Activated CD4-positive, alpha-beta T cell treated with anti-CD3 and anti-CD28 coated beads for 4 hours (primary cell): ENCODE measurements at places on chromosomes 12 and 14.

DNA sequence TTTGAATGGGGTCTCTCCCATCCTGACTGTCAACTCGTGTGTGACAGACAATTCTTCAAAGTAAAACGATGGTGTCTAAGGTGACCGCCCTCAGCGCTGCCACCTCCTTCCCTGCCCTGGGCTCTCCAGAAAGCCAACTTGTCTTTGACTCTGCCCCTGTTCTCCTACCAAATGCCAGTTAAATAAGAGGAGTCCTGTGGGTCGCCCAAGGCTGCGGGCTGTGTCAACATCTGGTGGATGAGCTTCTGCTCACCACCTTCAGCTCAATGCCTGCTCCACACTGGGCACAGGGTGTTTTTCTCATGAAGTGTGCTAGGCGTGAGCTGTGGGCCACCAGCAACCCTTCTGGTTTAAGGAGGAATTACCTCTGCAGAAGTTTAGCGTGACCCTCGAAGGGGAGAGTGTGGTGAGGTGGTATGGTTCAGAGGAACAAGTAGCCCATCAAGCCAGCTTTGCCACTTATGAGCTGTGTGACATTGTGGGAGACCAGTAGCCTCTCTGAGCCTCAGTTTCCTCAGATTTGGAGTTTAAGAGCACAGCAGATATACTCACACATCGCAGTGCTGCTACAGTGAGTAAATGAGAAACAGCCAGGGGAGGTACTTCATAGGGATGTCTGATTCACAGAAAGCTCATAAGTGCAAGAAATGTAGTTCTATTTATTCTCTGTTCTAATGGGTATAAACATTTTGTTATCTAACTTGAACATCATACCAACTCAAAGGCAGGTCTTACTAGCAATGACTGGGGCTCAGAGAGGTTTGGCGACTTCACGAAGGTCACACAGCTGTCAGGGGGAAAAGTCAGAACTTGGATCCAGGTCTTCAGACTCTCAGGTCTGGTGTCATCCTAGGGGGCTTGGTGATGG, 12.1 kb downstream of the SERPINA1 start:
- DNase-seq: no peak

- DNase-seq: no peak
These were observed 6.8 kb upstream of the SIX1 start for GRCh38 chr14:60655898-60656685.

DNA sequence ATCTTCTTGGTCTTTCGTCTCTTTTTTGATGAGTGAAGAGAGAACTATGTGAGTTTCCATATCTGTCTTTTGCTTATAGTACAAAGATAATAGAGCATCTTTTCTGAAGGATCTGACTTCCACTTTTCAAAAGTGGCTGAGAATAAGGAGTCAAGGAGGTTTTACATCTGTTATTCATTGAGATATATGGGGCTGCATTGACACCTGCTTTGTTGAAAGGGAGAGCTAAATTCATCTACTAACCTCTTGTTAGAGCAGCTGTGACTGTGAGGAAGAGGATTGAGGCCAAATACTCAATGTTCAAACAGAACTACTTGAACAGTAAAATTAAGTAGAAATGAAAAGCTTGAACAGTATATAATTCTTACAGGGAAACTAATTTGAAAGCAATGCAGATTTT, 130.2 kb upstream of the ATP2B1 start:
- no peak for DNase-seq

- peak; percentile 66 for DNase-seq
These were observed 1.8 kb downstream of the CKB start for GRCh38 chr14:103520657-103521437.

GRCh38 chr12:50188241-50188781, 21.1 kb upstream of the CERS5 start:
- no peak for DNase-seq

DNA sequence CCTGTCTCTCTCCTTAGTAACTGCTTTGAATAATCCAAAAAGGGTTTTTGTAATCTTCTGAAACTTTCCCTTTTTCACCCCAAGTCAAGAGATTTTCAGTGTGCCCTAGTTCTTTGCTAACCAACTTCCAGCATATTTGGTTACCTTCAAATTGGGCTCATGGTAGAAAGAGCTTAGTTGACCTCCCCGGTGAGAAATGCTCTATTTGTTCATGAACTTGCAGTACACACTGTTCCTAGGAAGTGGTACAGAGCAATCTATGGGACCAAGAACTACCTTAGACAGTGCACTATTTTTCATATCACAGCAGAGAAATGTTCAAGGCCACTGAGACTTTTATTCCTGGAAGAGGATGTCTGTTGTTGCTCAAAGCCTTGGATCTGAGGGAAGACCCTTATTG, 1.7 kb downstream of the USP5 start:
- no peak for DNase-seq

DNA sequence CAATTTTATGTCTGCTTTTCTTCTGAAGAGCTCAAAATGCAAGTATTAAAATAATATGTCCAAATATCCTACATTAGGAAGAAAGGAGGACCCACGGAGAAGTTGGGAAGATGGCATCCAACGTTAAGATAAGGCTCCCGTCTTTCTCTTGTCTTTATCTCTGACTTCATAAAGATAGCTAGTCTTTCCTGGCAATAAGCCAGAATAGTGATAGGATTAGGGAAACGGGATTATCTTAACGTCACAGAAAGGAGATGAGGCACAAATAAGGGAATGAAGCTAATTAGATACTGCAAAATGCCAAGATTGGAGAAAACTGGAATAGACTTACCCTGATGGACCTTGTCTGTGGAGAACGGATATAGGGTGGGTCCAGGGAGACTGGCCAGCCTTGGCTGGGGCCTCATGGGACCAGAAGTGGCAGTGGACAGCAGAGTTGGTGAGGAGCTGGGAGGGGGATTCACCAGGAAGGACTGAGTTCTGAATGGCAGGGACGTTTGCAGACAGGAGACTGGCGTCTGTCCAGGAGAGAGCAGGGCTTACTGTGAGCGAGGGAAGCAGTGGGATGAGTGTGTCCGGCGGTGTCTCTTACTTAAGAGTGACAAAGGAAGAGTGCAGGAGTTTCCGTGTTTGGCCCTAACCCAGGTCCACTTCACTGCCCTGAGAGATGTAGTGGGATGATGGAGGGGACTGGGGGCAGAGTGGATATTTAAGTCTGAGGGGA, 119.9 kb downstream of the CACNA1C start:
- DNase-seq: no peak

DNA sequence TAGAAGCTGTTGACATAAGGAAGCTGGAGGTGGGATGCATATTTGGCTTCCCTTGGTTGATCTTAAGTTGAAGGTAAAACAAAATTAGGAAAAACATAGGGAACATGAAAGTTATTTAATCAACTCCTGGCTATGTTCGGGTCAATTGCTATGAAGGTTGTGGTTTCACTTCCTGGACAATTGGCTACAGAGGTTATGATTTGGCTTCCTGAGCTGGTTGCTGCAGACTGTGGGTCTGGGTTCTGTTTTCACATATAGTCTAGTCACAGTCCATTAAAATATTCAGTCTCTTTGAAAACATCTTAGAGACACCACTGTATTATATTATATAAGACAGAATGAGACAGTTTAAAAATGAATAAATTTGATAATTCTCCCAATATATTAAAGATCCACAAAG, 895.2 kb upstream of the USP15 start:
- DNase-seq: no peak

DNA sequence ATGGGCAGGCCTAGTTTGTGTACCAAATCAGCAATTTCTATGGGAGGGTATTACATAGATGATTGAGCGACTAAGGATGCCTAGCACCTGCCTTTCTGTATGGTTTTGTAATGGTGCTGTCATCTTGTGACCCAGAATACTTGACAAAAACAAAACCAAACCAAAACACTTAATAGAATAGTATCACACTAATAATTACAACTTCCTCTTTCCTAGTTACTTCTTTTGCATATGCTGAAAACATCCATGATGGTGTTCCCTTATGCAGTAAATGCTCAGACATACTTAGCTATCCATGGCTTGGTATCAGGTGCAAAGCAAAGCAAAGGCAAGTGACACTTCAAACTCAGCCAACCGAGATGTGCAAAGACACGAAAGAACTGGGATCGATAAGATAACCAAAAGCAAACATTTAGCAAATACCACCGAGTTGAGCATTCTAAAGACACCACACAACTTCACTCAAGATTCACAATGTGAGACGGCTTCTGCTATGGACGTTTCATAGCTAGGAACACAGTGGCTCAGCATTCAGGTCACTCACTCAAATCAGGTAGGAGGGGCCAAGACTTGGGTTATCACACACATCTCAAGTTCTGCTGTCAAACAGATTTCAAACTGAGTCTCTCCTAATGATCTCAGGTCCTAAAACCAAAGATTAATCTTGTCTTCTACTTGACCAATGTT, 24.3 kb downstream of the PPP1CC start:
- DNase-seq: no peak

DNA sequence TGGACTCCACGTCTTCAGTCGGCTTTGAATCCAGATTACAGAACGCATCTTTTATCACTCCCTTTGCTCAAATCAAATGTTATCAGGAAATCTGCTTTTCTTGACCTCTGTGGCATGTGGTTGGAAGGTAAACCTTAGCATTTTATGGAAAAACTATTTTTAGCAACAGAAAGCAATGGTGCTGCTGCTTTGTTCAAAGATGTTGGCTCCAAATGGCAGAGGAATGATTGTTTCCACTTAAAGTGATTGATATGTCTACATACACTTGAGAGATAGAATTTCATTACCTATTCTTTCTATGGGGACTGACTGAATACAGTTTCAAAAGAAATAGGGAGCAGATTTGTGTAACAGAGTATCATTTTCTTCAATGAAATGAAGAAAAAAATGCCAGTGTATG, 761.2 kb downstream of the NOVA1 start:
- DNase-seq: no peak
